ENCODE measurements at places on chromosomes 3 and 15.

GRCh38 chr15:86060674-86061073, 19.0 kb upstream of the AGBL1 start:
- DNase-seq: no peak

DNA sequence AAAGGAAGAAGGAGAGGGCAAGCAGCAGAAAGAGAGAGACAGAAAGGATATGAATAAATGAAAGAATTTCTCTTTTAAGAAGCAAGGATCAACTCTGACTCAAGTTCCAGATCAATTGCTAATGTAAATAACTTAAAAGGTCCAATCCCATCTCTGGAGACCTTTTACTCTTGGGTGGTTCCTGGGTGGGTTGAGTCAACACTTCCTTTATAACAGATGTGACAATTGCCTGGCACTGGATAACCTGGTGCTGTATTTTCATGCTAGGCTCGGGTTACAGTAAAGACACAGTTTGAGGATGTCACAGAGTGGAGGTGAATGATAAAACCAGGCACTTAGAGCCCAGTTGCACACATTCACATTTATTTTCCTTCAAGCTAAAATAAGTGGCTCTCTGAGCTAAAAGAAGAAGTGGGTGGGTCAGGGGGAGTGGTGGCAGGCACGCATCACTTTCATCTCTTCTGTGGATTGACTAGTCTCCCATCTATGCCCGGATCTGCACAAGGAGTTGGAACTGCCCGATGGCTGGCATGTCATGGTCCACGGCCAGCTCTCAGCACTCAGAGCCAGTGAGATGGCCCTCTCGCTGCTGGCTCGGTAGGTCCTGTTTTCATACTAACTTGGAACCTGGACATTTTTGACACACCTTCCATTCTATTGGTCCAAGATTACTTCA, 465.8 kb downstream of the FOXP1 start:
- DNase-seq: peak; percentile 41

- DNase-seq: no peak
These were observed 190.2 kb downstream of the STAG1 start for GRCh38 chr3:136562026-136562425.

DNA sequence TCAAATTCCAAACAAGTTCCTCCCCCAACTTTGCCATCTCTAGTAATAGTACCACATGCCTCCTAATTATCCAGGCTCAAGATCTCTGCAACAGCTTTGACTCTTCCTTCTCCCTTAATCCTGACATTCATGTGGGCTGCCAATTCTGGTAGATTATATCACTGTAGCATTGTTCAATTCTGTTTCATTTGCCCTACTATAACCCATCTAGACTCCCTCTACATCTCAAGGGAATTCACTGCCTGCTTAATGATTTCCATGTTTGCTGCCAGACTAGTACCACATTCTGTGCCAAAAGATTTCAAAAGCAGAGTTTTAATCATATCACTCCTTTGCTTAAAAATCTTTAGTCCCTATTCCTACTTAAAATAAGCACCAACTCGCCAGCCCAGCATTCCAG, 34.6 kb upstream of the PPIB start:
- no peak for DNase-seq

DNA sequence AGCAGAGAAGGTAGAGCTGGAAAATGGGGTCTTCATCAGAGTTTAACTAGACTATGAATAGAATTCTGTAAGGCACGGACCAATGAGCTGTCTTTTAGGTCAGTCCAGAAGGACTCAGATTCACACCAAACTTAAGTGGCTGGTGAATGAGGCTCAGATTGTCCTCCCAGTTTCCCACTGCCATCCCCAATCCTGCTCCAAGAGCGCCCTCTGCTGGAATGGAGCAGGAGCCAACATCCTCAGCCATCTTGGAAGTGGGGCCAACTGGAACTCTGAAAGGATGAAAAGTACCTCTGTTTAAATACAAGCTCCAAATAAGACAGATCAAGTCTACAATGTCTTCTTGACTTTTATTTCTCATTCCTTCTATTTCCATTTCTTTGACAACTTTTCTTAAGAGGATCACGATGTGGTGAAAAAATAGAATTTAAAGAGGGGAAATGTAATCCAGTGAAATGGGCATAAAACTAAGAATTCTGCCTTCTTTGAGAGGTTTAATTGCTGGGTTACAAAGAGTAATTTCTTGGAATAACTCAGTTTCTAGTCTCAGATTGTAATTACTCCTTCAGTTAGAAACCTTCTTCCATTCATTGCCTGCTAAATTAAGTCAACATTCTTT, 217.1 kb upstream of the TPRG1 start:
- DNase-seq: peak; percentile 73

DNA sequence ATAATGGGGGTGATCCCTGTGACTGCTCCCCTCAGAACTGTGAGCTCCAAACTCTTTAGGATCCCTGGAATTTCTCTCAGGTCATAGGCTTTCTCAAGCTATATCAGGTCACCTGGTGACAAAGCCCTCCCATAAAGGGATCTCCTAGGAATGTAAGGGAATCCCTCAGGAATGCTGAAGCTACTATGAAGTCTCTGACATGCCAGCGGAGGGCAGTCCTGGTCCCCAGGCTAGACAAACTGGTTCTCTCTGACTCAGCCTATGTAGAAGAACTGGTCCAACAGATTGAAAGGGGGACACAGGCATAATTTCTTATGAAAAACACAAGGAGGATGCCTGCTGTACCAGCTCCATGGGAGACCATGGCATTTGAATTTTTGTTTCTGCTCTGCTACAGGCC, 6.7 kb downstream of the LPCAT4 start:
- DNase-seq: no peak

GRCh38 chr3:157125101-157125500, 34.8 kb downstream of the CCNL1 start:
- DNase-seq: no peak

GRCh38 chr3:3305841-3306240, 126.3 kb upstream of the CRBN start:
- DNase-seq: no peak

DNA sequence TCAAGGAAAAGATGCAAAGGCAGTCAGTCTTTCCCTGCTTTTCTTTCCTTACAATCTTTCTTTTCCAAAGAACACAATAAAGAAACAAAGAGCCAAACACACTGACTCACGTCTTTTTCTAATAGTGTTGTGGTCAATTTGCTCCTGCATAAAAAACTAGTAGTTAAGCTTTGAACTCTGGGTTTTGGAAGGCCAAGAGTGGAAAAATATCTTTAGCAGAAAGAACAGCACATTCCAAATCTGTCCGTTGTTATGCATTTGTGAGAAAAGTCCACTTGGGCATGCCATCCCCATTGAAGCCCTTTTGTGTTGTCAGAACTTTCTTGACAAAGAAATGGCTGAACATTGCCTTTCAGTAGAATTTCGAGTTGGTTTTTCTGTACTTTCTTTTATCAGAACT, 18.2 kb downstream of the COL8A1 start:
- no peak for DNase-seq

GRCh38 chr15:93324186-93324975, 235.4 kb upstream of the RGMA start:
- no peak for DNase-seq

GRCh38 chr3:31417486-31417885, 115.2 kb upstream of the STT3B start:
- DNase-seq: no peak

DNA sequence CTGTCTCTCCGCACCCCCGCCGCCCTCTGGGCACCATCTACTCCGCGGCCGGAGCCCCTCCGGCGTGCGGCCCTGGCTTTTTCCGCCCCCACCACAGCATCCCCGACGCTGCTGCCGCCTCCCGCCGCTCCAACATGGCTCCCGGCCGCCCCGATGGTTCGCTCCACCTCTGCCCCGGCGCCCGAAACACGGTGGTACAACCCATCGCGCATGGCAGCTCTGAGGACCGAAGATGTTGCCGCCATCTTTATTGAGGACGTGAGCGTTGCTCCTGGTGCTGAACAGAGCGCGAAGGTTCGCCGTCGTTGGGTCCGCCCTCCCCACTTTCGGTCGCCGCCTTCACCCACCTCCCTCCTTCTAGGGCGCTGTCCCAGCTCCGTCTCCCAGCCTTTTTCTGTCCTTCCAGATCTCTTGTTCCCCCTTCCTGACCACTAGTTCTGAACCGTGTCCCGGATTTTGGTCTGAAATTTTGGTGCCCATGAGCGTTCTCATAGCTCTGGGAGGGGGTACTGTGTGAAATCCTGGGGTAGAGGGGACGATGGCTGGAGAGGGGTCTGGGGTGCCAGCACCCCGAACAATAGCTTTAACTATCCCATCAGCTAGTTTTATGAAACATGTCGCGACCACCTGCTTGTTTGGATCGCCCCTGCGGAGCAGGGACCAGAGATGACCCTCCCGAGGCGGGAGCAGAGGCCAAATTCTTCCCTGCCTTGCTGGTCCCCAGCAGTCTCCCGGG, at the start of gene CELSR3:
CELSR3 (minus strand) TSS at position 134 of the 736 bp plus-strand sequence. CDS start 252 bp downstream, outside the sequence.
- no peak for DNase-seq

- no peak for DNase-seq
These were observed 844.9 kb upstream of the ALCAM start for GRCh38 chr3:104521606-104522336.

DNA sequence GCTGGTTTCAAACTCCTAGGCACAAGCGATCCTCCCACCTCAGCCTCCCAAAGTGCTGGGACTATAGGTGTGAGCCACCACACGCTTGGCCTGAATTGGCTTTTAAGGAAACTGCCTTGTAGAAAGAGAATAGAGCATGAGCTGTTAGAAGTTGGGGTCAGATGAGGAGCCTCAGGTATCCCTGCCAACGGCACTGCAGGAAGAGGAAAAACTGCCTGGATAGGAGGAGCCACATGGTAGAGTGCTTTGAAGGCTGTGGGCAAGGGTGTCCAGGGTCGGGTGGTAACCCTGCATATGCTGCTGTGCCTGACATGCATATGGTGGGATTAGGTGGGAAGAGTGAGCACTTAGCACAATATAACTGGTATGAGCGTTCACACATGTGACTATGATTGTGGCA, 55.0 kb downstream of the BSN start:
- no peak for DNase-seq

- no peak for DNase-seq
These were observed 30.2 kb downstream of the FAM174B start for GRCh38 chr15:92625251-92625980.

DNA sequence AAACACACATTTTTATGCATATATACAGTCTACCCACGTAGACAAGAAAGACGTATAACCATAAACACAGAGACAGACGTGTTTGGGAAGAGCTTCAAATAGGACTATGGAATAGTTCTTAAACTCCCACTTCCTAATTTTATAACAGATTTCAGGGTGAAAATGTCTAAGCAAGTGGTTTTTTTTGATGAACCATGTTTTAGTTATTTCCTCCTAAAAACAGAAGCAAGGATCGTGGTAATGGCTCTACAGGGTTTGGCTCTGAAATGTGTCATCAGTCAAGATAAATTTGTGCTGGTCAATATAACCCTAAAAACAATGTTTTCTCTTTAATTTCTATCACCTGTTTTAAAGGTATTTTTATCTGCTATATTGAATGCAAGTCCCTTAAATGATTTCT, 58.2 kb downstream of the FMN1 start:
- DNase-seq: no peak

- no peak for DNase-seq
These were observed 55.0 kb downstream of the MINDY4B start for GRCh38 chr3:150850191-150850590.

- no peak for DNase-seq
These were observed 402.2 kb downstream of the NR2F2 start for GRCh38 chr15:96732704-96733103.
